NCI-H1105 (cell line): ENCODE measurements at places on chromosomes 3 and 15.
A peak's percentile ranks its signal among the peaks of the same experiment; 100 is the strongest.

DNA sequence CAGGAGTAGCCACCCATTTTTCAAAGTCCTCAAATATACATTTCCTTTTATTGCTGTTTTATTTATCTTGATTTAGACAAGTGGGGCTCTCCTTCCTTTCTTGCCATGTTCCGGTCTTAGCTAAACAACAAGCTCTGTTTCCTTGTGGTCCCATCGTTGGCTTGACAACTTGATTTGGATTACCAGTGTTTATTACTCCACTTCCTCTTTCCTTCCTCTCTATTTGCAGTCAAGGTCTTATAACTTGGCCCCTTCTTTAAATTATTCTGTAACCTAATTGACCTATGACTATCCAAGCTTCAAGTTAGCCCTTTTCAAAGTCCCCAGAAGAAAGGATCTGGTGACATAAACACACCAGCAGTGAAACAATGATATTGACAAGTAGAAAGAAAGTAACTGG lies 130.6 kb upstream of the STT3B start:
- no peak for DNase-seq

DNA sequence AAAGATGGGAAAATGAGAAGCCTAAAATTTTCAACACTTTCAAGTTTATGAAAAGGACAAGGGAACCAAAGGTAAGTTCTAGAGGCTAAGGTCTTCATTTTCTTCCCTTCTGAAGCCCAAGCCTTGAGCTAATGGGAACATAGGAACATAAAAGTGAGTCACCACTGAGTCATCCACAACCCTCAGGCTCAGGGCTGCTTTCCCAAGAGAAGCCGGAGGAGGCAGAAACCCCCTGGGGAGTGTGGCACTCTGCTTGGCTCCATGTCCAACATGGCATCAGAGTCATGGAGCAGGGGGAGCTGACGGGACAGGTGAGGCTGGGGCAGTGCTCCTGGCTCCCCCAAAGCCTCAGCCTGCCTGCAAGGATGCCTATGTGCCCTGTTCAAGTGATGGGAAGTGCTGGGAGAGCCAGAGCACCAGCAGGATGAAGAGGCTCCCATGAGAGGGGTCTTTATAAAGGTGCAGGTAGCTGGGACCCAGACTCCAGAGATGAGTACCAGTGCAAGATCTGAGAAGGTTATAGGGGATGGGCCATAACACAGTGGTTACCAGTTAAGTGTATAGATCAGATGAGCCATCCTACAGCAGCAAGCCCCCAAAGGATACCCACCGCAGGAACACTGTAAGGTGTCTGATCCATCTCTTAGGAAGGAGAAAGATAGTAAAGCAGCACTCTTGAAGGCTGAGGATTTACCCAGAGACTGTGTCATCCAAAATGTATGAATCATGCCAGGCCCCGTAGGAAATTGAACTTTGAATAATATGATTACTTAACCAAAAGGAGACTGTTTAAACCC lies 31.8 kb upstream of the RYR3 start:
- no peak for DNase-seq

DNA sequence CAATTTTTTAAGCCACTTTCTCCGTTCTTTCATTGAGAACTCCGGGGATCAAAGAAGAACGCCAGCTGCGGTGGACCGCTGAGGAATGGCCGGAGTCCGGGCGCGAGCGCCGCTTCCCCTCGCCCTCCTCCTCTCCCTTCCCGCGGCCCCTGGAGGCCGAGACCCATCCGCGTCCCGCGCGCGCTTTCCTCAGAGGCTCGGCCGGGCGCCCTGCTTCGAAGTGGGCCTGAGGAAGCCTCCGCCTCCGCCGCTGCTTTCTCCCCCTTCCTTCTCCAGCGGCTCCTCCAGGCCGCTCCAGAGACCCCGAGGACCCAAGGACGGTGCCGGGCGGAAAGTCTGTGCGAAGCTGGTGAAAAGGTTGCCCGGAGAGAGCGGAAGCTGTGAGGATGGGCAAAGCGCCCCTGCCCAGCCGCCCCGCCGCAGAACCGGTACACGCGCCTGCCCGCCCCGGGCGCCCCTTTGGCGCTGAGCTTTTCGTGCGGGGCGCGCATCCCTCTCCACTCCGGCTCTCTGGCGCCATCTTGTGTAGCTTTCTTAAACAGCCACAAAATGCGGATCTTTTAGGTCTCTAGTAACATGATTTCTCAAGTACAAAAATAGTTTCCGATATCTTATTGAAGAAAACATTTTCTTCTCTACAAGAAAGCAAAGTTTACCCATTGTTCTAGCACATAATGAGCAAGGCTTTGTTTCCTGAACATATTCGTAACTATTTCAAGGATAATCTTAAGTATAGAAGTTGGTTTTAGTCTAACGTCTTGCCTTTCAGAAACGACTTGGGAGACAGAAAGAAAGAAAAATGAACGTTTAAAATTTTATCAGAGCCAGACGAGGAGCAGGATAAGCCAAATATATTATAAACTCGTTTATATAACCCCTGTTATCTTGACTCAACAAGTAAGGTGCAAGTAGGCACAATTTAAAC lies 59.2 kb upstream of the FAM174B start:
- DNase-seq: peak; percentile 37

GRCh38 chr3:109241459-109242186 lies 74.7 kb downstream of the DPPA2 start:
- no peak for DNase-seq

DNA sequence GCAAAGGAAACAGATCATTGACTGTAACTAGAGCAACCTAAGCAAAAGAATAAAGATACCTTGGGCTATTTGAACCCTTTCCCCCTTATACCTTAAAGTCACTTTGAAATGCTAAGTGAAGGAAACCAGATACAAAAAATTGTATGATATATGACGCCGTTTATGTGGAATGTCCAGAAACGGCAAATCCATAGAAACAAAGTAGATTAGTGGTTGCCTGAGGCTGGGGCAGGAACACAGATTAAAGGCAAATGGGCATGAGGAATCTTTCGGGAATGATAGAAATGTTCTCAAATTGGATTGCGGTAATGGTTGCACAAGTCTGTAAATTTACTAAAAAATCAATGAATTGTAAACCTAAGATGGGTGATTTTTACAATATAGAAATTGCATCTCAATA lies 160.1 kb upstream of the CCDC54 start:
- DNase-seq: no peak

- no peak for DNase-seq
These were observed 8.5 kb downstream of the MBNL1 start for GRCh38 chr3:152277198-152277597.

GRCh38 chr15:60975952-60976351 lies 253.2 kb downstream of the RORA start:
- no peak for DNase-seq

GRCh38 chr3:127646501-127647046 lies 17.6 kb downstream of the PODXL2 start:
- no peak for DNase-seq

GRCh38 chr3:180420016-180420415 lies 181.9 kb upstream of the TTC14 start:
- DNase-seq: no peak

DNA sequence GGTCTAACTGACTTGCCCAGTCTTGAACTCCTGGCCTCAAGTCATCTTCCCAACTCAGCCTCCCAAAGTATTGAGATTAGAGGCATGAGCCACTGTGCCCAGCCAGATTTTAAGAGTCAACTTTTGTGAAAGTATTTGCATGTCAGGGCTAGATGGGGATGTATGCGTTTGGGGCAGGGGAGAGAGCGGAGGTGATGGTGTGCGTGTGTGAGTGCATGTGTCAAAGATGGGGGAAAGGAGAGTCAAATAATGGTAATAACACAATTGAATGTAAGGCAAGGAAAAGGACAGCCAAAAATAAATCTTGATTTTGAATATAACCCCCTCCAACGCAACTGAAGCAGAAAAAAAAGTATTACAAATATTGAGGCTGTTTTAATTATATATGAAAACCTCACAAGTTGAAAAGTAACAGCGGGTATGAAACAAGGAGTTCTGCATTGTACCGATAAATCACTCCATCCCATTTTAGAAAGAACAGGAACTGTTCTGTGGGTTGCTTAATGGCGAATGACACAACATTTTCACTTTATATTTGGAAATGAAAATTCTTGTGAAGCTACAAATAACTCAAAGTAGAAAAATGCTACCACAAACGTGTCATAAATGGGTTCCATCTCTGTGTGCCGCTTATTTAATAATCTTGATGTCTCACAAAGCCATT lies 29.9 kb upstream of the LDHAL6B start:
- DNase-seq: no peak

DNA sequence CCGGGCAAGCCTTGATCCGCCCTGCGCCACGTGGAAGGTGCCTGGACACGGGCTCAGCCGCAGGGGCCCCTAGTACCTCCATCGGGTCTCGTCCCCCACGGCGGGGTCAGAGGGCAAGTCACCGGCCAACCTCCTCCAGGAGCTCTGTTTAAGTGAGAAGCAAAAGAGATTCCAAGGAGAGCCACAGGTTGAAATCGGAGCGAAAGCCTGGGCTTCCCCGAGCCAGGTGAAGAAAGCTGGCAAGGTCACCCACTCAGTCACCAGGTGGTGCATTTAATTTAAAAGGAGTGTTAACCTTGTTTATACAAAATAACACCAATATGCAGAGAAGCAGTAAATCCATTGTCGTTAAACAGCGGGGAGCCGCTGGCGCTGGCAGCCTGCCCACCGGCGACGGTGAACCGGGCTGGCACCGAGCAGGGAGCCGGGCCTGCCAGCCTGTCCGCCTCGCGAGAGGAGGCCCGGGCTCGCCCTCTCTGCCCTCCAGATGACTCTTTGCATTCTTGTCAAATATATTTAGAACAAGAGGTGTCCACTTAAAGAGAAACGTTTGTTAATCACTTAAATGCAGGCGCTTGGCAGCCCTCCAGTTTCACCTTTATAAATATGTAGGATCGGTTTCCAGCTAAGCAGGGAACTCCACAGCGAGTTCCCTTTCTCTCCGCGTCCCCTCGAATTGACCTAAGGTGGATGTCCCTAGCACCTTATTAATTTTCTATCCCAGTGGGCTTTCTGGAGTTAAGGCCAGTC lies 277.3 kb upstream of the NR2F2 start:
- DNase-seq: peak; percentile 84

- DNase-seq: peak; percentile 17
These were observed 238.5 kb downstream of the DOCK3 start for GRCh38 chr3:50913260-50913659.

- DNase-seq: no peak
These were observed 32.0 kb upstream of the STXBP5L start for GRCh38 chr3:120875989-120876388.

GRCh38 chr3:107975529-107976201 lies 115.2 kb downstream of the CD47 start:
- no peak for DNase-seq

DNA sequence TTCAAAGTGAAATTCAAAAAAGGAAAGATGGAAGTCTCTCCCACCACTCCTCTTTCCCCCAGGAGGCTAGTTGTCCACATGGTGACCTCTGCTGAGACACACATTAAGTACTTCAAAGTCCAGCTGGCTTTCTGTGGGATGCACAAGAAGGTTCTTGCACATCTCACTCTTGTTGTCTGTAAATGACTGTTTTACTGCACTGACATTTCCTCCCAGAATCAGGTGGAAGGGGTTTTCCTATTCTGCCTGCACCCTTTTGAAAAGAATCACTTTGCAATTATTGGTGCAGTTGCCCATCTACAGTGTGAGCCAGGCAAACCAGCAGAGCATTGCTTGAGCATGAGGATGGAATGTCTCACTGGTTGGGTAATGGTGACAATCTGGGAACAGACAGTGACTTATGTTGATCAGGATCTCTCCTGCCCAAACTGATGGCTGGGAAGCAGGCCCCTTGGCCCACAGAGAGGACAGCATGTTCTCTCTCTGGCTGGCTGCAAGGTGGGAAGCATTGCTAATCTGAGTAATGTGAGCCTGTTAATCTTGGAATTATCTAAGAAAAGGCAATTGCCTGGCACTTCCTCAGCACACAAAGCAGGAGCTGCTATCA lies 347.7 kb upstream of the SATB1 start:
- DNase-seq: no peak

- DNase-seq: no peak
These were observed 568.3 kb upstream of the ZNF717 start for GRCh38 chr3:76353683-76354082.

DNA sequence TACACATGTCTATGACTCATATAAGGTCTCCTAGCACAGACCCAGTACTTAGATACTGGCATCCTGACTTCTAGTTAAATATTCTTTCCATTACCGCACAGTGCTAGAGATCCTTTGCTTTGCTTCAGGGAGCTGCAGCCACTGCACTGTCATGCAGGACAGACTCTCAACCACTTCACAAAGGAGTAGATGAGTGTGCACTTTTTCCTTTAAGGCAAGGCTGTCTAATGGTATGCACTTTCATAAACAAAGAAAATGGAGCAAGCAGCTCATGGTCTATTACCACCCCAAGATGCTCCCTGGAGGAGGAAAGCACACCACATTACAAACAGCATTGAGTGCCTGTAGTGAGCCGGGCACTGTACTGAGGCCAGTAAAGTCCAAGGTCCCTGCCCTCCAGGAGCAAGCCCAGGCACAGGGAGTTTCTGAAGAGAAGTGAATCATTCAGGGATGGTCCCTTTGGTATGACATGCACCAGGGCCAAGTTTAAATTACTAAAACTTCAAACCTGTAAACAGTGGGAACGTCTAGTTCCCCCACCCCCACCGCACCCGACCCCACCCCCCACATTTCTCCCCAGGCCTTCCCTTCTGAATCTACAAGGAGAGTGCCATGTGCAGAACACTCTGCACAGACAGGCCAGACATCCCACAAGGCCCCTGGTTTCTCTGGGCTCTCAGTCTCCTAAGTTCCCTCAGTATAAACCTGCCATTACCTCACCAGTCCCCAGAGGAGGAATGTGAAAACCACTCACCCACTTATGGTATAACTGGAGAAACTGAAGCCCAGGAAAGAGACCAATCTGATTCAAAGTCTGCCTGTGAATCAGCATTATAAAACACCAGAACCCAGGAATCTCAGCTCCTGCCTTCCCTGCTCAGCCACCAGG lies 107.8 kb upstream of the BCL6 start:
- no peak for DNase-seq

- no peak for DNase-seq
These were observed 422.3 kb upstream of the ROBO1 start for GRCh38 chr3:80190051-80190450.

DNA sequence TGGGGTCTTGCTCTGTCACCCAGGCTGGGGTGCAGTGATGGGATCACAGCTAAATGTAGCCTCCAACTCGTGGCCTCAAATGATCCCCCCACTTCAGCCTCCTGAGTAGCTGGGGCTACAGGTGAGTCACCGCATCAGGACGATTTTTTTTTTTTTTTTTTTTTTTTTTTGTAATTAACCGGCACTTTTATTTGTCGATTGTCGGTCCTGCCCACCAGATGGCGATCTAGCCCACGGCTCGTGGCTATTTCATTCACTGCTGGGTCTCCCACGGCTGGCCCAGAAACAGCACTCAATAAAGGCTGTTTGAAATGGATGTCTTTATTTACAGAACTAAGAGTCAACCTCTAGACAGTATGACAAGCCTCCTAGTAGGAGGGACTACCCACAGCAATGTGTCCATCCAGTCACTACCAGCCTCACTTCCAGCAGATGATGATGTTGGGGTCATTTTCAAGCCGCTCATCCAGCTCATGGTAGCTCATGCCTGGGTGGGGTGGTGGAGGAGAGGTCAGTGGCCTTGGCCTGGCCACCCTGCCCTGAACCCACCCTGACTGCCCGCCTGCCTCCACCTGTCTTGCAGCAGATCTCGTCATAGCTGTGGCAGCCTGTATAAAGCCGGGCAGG lies 1.8 kb upstream of the ZMYND10 start:
- DNase-seq: peak; percentile 49

GRCh38 chr3:108117241-108117775 lies 26.5 kb upstream of the CD47 start:
- DNase-seq: no peak

- no peak for DNase-seq
These were observed 25.9 kb downstream of the TMCC1 start for GRCh38 chr3:129867506-129868124.

GRCh38 chr3:10515884-10516495 lies 10.6 kb upstream of the ATP2B2 start:
- DNase-seq: no peak
